ENCODE measurements at places on chromosomes 5 and 9. TPM values are rescaled to one million over a fixed set of nuclear protein-coding genes. Genes with fewer than 3 reads are reported as not detected.

The C5orf46 gene
- polyA plus RNA-seq = not detected

DNA sequence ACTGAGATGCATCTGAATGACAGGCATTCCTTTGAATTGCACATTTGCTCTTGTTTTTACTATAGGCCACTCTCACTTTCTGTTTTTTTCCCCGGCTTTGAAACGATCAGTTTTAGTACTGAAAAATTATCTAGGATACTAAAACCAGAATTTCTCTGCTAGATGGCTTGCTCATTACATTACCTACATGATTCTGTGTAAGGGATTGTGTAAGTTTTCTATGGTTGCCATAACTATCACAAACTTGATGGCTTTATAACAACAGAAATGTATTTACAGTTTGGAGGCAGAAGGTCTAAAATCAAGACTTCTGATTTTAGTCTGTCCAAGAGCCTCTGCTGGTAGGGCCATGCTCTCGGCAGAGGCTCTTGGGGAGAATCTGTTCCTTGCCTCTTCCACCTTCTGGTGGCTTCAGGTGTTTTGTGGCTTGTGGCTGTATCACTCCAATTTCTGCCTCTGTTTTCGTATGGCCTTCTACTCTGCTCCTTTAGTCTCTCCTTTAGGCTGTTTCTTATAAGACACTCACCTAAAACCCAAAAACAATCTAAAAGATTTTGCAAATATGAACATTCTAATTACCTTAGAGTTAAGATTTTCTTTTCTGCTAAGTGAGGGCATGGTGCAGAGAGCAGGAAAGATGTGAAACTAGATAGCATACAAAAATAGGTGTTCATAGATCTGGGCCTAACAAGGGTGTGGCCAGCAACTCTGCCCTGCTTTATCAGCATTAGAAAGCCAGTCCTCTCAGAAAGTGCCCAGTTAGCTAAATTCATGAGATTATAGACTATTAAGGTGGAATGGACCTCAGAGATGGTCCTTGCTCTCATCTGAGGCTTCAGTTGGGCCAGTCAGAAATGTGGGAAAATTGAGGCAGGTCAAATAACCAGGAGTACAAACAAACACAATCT is 93.3 kb upstream of the CDKN2B start:
- peaks cover 5% of the 10 kb centered on the region for H3K4me1 ChIP-seq
- no peak overlapping the region for H3K4me3 ChIP-seq
- peak overlapping the region; percentile 68 for H3K27ac ChIP-seq
- DNase-seq = peak; percentile 26

- DNase-seq = no peak
- no peaks in the 10 kb centered on the region for H3K27me3 ChIP-seq
- no peaks in the 10 kb centered on the region for H3K4me1 ChIP-seq
- no peak overlapping the region for H3K4me3 ChIP-seq
- no peaks in the 10 kb centered on the region for H3K36me3 ChIP-seq
Measured at GRCh38 chr5:149162401-149163084, 21.2 kb downstream of the ABLIM3 start.

DNA sequence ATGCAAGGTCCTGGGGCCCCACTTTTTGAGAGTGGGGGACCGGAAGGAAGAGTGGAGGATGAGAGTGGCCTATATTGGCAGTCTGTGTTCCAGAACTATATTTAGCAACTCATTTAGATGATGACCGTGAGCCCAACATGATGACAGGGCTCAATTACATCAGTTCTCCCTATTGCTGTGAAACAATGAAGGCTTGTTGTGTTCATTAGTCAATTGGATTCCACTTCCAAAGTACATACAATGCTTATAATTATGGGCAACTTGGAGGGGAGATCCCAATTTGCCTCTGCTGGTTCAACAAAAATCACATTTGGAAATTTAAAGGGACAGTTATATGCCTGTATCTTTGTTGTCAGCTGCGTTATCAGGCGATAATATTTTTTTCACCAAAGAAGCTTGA is 91.1 kb downstream of the TARS1 start:
- no peak for DNase-seq
- no peak overlapping the region for H3K4me3 ChIP-seq
- H3K4me1 ChIP-seq = no peaks in the 10 kb centered on the region
- H3K36me3 ChIP-seq = no peaks in the 10 kb centered on the region

The MLANA gene
- polyA plus RNA-seq = not detected

GRCh38 chr9:93112116-93112863 is 16.3 kb downstream of the CARD19 start:
- H3K4me3 ChIP-seq = no peak overlapping the region
- peaks cover 65% of the 10 kb centered on the region for H3K36me3 ChIP-seq
- DNase-seq = no peak
- H3K27me3 ChIP-seq = no peaks in the 10 kb centered on the region

The NAIP gene
- 2.9 TPM for polyA plus RNA-seq

The QRFP gene
- not detected for polyA plus RNA-seq

The POU5F2 gene
- polyA plus RNA-seq = 0.06 TPM

DNA sequence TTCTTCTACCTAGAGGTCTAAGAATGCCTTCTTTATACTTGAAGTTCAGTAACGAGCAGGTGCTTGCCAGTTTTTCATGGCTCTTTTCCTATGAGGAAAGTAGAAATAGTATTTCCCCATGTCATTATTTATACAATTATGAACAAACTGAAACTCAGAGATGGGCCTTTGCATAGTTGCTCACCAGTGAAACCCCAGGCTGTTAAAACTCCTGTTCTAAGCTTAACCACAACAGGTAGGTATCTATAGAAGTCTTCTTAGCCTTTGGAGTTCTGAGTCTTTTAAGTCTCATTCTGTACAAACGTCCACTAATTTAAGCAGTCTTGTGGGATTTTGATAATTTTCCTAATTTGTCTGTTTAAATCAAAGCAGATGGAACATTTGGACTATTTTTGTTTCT is 90.1 kb downstream of the STARD4 start:
- no peaks in the 10 kb centered on the region for H3K4me1 ChIP-seq
- H3K36me3 ChIP-seq = no peaks in the 10 kb centered on the region
- H3K27me3 ChIP-seq = no peaks in the 10 kb centered on the region
- no peak overlapping the region for H3K4me3 ChIP-seq
- no peak for DNase-seq
- no peak overlapping the region for H3K27ac ChIP-seq

GRCh38 chr5:133363807-133364587 is 248.3 kb downstream of the FSTL4 start:
- no peak for DNase-seq
- H3K27me3 ChIP-seq = no peaks in the 10 kb centered on the region
- H3K4me3 ChIP-seq = no peak overlapping the region
- H3K4me1 ChIP-seq = no peaks in the 10 kb centered on the region
- no peaks in the 10 kb centered on the region for H3K36me3 ChIP-seq

GRCh38 chr5:112372543-112372942 is 46.5 kb downstream of the EPB41L4A start:
- no peak overlapping the region for H3K27ac ChIP-seq
- H3K4me1 ChIP-seq = no peaks in the 10 kb centered on the region
- H3K4me3 ChIP-seq = no peak overlapping the region

The KIF24 gene
- polyA plus RNA-seq = 0.37 TPM

The ARL14EPL gene
- not detected for polyA plus RNA-seq

DNA sequence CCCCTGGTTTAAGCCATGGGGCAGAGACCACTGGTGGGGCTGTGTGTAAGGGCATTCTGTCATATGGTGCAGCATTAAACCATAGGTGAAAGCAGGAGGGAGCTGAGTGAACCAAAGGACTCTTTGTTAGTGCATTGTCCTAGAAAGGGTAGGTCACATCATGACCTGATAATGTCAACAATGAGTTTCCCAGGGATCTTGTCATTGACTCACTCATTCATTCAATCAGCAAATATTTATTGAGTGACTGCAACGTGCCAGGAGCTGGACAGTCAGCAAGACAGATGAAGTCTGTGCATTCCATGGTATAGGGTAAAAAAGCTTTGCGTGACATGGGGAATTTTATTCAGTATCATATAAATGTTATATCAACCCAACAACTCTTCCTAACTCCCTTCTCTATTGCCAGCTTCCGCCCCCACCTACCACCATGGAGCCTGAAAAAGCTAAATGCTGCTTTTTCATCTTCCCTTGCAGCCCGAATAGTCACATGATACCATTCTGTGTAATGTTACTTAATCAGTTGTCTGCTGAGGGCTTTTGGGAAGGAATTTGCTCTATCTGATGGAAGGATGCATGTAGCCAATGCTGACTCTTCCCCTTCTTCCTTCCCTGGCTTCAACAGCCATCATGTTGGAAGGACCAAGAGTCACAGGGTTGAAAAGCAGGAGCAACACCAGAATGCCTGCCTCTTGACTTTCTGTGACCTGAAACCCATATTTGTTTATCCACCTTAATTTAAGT is 11.5 kb upstream of the OTULINL start:
- H3K4me3 ChIP-seq = no peak overlapping the region
- no peaks in the 10 kb centered on the region for H3K27me3 ChIP-seq
- H3K27ac ChIP-seq = no peak overlapping the region
- no peaks in the 10 kb centered on the region for H3K4me1 ChIP-seq
- no peaks in the 10 kb centered on the region for H3K36me3 ChIP-seq

- H3K27ac ChIP-seq = no peak overlapping the region
- H3K4me3 ChIP-seq = no peak overlapping the region
- H3K4me1 ChIP-seq = no peaks in the 10 kb centered on the region
- H3K36me3 ChIP-seq = no peaks in the 10 kb centered on the region
Measured at GRCh38 chr9:113921396-113921925, 45.4 kb downstream of the ZNF618 start.

DNA sequence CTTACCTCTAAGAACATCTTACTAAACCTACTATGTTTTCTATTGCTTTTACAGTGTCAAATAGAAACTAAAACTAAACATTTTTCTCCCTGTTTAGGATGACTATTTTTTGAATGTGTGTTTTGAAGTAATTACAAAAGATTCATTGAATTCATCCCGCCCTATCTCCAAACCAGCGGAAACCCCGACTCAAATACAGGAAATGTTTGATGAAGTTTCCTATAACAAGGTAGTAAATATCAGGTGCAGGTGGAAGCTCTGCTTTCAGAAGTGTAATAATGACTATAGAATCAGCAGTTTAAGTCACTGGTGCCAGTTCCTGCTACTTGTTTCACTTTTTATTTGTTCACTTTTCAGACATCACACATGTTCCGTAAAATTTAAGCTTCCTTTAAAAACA is 20.0 kb downstream of the ERAP2 start:
- H3K27me3 ChIP-seq = no peaks in the 10 kb centered on the region
- peaks cover 40% of the 10 kb centered on the region for H3K36me3 ChIP-seq
- no peak overlapping the region for H3K4me3 ChIP-seq
- DNase-seq = no peak
- no peaks in the 10 kb centered on the region for H3K4me1 ChIP-seq
- H3K27ac ChIP-seq = peak overlapping the region; percentile 22

All from stomach (tissue), 19 donors.